Stimulated activated CD4-positive, alpha-beta T cell treated with anti-CD3 and anti-CD28 coated beads, Interleukin-1b, Interleukin-23, amount 100 ng/mL, for 24 hours (primary cell): ENCODE measurements at places on chromosomes 6 and 20.

GRCh38 chr6:122009000-122009350 lies 390.5 kb upstream of the HSF2 start:
- DNase-seq, result no peak

DNA sequence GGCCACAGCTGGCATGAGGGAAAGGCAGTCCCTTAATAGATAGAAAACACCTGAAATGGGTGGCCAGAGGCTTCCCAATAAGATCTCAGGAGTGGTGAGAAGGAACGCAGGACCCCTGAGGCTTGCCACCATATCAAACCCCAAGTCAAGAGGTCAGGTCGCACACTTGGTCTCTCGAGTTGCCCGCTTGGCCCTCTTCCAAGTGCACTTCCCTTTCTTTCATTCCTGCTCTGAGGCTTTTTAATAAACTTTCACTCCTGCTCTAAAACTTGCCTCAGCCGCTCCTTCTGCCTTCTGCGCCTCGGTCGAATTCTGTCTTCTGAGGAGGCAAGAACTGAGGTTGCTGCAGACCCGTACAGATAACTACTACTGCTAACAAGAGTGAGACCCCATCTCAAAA lies 64.2 kb downstream of the SLC2A10 start:
- no peak for DNase-seq

- no peak for DNase-seq
Measured at GRCh38 chr6:32589596-32590449, at the start of gene HLA-DRB1. Gene HLA-DRB1, minus strand, starts transcription at chr6:32589848. Its CDS starts 106 bp downstream, at chr6:32589742.

DNA sequence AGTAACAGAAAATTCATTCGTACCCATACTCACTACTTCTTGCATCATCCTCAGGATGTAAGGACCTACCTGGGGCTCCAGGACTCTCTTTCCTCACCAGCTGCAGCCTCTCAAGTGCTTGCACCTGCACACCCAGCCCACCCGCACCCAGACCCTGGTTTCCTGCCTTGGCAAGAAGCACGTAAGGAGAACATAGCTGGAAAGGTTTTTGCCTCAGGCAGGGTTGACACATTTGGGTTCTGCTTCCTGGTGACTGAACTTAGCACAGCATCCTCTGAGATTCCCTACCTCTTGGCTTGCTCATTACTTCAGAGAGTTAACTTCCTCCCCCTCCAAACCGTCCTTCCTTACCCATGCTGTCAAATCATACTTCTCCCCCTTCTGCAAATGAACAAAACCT lies 556.9 kb downstream of the CD83 start:
- DNase-seq, result no peak

DNA sequence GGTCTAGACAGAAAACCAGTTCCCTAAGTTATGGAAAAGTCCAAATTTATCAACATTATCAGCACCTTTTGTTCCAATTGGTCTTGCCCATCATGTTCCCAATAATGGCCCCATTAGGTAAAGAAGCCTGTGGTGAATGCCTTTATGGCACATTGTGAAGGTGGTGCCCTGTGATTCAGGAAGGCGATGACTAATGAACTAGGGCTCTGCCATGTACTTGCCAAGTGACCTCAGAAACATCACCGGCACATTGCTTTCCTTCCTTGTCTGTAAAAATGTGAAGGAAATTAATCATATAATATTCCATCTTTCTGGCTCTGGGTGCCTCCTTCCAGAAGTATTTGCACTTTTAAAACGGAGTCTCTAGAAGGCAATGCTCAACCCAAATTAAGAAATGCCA lies 132.3 kb downstream of the UNC5CL start:
- no peak for DNase-seq
